ENCODE measurements at places on chromosomes 6 and 20.

DNA sequence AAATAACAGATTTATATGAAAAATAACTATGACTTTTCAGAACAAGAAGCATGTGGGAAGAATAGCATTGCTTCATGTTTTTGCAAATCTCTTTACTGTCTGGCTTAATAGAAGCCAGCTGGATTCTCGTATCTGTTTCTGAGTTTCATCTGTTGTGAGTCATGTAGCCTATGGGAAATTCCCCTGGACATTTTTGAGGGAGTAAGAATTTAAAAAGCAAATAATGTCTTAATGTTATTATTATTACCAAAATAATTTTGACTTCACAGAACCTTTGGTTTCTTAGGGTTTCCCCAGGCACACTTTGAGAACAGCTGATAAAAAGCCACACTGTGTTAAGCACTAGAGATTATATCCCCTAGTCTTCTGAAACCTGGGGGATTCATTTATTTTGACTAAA lies 75.8 kb downstream of the SYCP2L start:
- no peak for DNase-seq

GRCh38 chr6:112935402-112936078 lies 588.4 kb downstream of the RFPL4B start:
- DNase-seq, result no peak

DNA sequence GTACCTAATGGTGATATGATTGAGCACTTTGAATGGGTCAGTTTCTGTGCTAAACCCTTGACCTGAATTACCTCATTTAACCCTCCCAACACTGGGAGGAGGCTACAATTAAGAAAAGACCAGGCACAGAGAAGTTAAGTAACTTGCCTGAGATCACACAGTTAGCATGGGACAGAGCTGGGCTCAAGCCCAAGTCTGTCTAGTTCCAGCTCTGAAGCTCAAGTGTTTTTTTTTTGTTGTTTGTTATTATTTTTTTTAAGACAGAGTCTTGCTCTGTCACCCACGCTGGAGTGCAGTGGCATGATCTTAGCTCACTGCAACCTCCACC lies 4.0 kb downstream of the FAM83D start:
- DNase-seq, result no peak

DNA sequence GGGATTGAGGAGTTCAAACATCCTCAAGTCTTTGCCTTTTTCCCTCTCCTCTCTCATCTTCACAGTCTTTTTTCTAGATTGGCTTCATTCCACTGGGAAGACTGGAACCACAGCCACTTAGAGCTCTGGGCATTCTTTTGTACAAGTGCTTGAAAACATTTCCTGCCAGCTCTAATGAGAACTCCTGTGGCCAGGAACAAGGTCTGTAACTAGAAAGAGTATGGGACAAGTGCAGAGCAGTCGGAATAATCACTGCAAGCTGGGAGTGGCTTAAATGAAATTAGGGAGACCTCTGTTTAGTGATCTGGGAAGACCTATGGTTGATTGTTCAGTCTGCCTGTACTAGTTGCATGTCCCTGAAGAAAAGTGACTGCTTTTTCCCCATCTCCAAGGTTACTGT lies 41.0 kb upstream of the SMIM8 start:
- DNase-seq, result no peak

GRCh38 chr6:98532004-98532403 lies 302.4 kb upstream of the POU3F2 start:
- no peak for DNase-seq

GRCh38 chr6:107670792-107671199 lies 153.3 kb downstream of the SCML4 start:
- DNase-seq, result no peak

GRCh38 chr6:101936516-101936915 lies 543.0 kb downstream of the GRIK2 start:
- no peak for DNase-seq

DNA sequence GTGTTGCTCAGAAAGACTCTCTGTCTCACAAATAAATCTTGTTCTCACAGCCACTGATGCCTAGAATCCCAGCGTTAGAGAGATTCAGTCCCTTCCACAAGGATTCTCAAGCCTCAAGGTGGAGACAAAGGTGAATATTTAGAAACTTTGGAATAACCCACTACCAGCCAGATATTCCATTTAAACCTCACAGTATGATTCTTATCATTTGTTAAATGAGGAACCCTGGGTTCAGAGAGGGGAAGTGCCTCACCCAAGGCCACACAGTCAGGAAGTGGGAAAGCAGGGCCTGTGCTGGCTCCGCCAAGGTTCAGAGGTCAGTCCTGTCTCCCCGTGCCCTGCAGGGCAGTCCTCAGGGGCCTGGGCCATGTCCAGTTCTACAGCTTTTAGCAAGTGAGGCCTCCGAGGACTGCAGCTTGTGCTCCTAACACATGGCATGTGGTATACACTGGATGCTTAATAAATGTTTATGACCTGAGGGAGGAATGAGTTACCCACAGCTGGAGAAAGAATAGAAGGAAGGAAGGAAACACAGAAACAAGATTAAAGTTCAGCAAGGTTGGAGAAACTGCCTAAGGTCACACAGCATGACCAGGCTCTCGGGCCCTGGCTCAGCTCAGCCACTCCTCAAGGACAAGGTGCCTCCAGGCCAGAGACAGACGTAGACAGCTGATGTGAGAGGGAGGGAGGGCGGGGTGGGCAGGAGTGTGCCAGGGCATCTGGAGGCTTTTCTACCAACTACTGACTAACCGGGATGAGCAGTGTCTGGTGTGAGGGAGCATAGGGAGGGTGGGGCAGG lies 3.9 kb upstream of the TGM2 start:
- no peak for DNase-seq

DNA sequence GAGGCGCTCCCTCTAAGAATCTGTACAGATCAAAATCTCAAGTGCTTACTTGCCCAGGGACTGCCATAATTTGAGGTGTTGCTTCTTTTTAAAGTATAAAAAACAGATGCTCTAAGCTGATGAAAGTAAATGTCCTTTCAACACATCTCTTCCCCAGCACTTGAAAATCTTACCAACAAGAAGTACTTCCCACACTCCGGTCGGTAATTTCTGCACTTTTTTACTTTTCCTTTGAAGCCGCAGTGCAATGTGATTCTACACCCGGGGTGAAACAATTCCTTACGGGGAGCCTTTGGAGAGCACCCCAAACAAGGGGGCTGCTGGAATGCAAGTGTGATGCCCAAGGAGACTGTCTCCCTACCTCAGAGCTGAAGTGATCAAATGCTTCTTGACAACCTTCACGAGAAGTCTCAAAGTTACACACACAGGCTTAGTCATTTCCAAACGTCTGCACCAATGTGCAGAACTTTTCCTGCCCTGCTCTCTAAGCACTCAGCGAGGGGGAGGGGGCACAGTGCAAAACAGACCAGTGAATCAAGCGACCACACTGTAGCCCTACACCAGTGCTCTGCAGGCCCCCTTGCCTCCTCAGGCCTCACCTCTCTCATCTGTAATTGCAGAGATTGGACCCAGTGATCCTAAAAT lies 56.7 kb downstream of the ATXN1 start:
- DNase-seq, result no peak

DNA sequence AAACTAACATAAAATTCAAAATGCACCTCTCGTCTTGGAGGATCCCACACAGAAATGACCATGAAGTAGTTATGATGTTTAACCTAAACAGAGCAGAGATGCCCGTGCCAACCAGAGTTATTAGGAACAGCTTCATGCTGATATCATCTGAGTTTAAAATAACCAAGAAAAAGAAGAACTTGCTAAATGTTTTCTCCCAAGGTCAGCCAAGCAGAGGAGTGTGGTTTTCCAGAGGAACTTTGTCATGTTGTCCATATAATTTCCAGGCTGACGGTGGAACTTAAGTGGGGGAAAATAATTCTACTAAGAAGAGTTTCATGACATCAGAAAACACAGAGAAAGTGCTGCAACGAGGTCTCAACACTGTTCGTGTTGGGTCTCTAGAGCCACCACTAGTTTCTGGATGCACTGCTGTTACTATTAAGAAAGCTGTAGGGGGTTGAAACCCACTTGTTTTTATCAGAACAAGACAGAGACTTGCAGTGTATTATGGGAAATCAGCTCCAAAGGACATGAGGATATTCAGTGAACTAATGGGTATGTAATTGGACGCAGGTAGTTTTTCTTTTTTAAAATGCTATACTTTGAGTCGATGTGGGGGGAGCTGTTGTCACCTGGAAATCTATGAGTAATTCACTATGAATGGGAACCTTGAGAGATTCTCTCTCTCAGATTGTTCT lies 5.2 kb downstream of the AGPAT4 start:
- no peak for DNase-seq

- DNase-seq, result no peak
Observed at GRCh38 chr20:7866285-7866684, 74.0 kb downstream of the HAO1 start.

DNA sequence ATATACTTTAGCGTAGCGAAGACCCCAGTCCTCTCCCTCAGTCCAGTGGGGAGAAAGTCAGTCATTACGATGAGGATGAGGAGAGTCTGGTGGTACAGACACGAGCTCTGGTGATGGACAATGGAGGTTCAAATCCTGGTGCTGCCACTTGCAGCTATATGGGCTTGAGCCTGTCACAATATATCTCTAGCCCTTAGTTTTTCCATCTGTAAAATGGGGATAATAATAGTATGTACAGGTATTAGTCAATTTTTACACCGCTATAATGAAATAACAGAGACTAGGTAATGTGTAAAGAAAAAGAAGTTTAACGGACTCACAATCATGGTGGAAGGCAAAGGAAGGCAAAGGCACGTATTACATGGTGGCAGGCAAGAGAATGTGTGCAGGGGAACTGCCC lies 237.9 kb downstream of the BCAS1 start:
- no peak for DNase-seq

DNA sequence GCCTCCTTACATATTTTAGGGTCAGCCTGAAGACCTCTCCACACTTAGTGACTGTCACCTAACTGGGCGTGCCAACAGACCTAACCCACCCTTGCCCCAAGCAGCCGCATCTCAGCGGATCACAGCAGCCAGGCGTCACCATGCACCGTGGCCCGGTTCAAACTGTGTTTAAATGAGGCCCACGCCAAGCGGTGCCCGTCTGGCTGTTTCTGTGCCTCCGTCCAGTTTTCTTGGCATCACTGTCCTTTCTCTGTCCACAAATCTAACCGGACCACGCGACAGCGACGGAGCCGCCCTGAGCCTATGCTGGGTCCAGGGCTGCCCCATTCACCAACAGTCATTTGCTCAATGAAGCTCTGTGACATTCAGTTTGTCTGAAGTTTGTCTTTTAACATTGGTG lies 393.3 kb downstream of the THBS2 start:
- no peak for DNase-seq

DNA sequence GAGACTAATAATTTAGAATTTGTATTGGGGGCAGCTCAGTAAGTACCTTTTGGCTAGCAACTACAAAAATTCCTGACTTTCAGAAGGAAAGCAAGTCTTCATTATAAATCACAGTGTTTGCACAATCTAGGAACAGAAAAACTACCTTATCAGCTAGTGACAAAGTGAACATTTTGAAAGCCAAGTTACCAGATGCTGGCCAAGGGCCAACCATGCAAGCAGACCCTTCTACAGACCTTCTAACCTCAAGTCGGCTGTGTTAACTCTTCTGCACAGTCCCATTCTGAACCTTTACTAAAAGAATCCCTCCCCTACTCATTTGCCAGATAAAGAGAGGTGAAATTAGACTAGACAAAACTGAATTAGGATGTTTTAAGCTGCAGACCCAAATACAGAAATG lies 341.9 kb downstream of the COL12A1 start:
- no peak for DNase-seq

GRCh38 chr6:90401933-90402830 lies 105.5 kb upstream of the BACH2 start:
- no peak for DNase-seq

DNA sequence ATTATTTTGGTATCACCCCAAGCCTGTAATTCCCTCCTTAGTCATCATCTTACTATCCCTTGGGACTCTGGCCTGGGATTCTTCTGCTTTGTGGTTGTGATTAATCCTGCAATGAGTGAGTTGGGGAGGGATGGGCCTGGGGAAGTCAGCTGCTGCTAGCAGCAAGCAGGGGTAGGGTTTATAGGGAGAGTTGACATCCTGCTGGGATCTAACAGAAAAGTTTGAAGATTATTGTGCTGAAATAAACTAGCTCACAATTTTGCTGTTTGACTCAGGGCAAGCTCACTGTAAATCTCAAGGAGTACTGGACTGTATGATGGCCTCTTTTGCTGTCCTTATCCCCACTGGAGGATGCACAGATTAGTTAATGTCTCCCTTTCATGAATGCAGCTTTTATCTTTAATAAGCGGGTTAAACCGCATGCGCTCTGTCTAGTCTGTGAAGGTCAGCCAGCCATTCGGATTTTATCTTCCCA lies 83.4 kb downstream of the JARID2 start:
- DNase-seq, result no peak

GRCh38 chr20:47652301-47652700 lies 133.0 kb downstream of the SULF2 start:
- no peak for DNase-seq

GRCh38 chr6:30507849-30508827 lies 18.8 kb downstream of the HLA-E start:
- no peak for DNase-seq

DNA sequence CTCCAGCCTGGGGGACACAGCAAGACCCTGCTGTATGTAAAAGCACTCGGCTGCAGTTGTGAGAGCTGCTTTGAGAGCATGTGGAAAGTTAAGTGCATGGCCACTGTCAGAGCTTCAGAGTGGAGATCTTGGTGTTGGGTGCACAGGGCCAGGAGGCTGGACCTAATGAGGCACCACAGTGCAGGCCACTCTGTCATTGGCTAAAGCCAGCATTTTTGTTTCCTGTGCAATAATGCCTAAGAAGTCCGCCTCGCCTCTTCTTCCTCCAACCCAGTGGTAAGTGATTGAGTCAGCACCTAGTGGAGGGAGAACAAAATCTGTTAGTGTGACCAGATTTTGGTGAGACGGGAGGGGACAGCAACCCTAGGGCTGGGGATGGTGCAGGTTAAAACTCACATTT lies 60.6 kb downstream of the SSR1 start:
- no peak for DNase-seq

- no peak for DNase-seq
Observed at GRCh38 chr6:63347599-63347998, 27.8 kb upstream of the LGSN start.

DNA sequence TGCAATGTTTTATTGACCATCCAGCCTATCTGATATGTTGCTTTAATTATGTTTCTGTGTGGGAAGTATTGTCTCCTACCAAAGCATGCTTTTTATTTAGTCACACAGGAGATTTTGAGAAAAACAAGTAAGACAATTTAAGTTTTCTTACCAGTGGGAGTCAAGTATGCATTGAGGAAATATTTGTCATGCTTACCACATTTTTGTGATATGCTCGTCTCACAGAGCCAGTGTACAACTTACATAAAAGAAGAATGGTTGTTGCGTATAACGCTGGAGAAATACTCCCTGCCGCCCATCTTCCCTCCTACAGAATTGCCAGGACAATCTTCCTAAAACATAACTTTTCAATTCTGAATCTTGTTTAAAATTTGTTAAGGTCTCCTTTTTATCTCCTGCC lies 37.1 kb upstream of the FILIP1 start:
- DNase-seq, result no peak

All from anterior cingulate cortex (tissue), 58 donors.